ENCODE measurements at places on chromosomes 16 and 17.

DNA sequence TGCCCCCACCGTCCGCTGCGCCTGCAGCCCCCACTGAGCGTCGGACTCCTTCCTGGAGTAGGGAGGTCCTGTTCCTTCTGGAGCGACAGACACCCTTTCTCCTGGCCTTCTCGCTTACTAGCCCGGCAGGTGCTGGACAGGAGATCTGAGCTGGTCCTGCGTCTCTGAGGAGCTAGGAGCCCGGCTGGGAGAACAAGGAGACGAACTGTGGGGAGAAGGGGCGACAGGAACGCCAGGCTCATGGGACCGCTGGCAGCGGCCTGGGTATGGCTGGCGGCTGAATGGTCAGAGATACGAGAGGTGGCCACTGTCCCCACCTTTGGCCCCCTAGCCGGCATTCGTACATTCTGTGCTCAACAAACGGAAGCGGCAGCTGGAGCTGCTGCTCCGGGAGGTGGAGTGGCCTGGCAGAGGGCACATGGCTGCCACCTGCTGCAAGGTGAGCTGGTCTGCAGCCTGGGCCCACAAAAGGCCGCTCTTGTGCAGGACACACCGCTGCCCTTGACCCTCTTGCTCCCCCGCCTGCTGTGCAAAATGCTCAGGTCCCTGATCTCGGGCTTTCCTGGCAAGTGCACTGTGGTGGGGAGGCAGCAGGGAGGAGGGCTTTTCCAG, 2066.7 kb downstream of the TP53TG3F start:
- DNase-seq, result no peak

DNA sequence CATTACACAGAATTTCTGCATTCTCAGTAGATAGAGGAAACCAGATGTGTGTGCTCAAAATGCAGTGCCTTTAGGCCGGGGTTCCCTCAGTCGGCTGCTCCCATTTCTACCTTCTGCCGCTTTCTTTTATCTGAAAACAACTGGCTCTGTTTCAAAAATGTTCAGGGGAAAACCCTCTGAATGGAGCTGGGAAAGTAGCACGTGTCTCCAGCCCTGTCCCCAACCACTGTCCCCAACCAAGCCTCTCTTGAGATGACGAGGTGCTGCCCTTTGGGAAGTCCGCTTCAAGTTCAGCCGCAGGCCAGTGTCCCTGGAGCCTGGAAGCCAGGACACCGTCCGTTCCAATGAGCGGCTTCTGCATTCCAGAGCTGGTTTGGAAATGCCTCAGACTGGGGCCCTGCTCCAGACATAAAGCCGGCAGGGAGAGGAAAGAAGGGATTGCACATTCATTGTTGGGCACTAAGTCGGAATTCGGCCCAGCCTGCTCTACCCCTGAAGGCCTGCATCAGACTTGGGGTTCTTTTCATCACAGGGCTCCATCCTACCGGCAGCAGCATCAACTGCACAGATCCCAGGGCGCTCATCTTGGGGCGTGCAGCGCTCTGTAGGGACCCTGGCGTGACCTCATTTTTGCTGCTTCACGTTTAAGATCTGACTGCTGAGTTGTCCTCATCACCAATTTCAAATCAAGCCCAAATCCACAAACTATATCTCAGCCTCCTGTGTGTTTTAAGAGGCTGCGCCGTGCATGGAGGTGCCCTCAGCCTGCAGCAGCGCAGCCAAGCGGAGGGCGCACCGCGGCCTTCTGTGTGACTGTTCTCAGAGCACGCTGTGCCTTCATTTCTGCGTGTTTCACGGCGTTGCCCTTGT, 111.3 kb downstream of the BANP start:
- no peak for DNase-seq

GRCh38 chr16:50280932-50281331, 14.6 kb downstream of the ADCY7 start:
- no peak for DNase-seq

GRCh38 chr16:56918467-56919012, 13.4 kb upstream of the HERPUD1 start:
- no peak for DNase-seq

DNA sequence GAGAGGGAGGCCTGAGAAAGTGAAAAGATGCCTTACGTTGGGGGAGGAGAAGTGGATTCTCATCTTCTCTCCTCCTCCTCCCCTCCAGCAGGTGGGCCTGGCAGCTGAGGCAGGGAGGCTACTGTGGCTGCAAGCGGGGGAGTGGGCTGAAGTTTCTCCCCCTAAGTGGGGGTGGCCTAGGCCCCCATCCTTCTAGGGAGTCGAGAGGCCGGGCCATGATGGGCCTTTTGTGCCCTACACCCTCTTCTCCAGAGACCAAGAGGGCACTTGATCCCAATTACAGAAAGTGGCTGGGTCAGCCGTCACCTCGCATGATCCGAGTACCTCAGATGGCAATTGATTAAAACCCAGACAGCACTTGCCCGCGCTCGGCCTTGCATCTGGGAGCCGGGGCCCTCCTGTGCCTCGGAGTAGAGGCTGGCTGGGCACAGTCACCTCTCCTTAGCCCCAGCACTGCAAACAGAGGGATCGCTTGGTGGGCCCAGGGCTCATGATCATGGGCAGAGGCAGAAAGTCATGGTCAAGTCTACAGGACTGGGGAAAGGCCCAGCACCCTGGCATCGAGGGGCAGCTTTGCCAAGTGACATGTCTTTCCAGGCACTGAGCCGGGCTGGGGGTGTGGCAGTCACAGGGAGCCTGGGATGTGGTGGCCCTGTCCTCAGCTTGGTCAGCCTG, 78.3 kb downstream of the IRX5 start:
- DNase-seq, result no peak

DNA sequence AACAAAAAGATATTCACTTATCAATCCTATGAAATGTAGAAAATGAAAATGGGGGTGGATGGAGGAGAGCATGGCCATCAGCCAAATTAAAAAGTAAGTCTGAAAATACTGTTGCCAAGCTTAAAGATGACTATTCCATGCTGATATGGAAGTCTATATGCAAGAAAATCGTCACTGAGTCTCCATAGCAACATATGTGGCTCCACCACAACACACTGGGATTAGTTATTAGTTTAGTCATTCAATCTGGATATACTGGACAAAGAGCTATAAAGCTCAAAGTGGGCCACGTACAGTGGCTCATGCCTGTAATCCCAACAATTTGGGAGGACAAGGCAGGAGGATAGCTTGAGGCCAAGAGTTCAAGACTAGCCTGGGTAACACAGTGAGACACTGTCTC, 24.7 kb upstream of the PSMD7 start:
- DNase-seq, result no peak

GRCh38 chr17:49845321-49845720, 2.5 kb downstream of the TAC4 start:
- DNase-seq, result no peak
